ENCODE measurements at places on chromosomes 1 and 21. TPM values are rescaled to one million over a fixed set of nuclear protein-coding genes. Genes with fewer than 3 reads are reported as not detected.

CRP gene
- not detected for total RNA-seq

LCE1D gene
- not detected for total RNA-seq

PGBD5 gene
- total RNA-seq: 23.5 TPM

AIRE gene
- total RNA-seq: not detected

KCNA3 gene
- total RNA-seq: 36.0 TPM

TIAM1 gene
- total RNA-seq: 43.2 TPM

CFHR2 gene
- not detected for total RNA-seq
